Dermis blood vessel endothelial cell (primary cell): ENCODE measurements at places on chromosomes 12 and 14. TPM values are rescaled to one million over a fixed set of nuclear protein-coding genes. Genes with fewer than 3 reads are reported as not detected.

The TEX22 gene
- 0.05 and 0.17 TPM in 2 replicates for total RNA-seq

The SERPINA3 gene
- 0.05 and 0.17 TPM in 2 replicates for total RNA-seq

The ANKRD13A gene
- total RNA-seq, result 68.9 and 86.0 TPM in 2 replicates

The NEDD1 gene
- total RNA-seq, result 34.7 and 51.2 TPM in 2 replicates

The TMEM132C gene
- not detected in 2 replicates for total RNA-seq

The TEX52 gene
- not detected in 2 replicates for total RNA-seq
